Ecto neural progenitor cell (in vitro differentiated cells): ENCODE measurements at places on chromosomes 2 and 18.

DNA sequence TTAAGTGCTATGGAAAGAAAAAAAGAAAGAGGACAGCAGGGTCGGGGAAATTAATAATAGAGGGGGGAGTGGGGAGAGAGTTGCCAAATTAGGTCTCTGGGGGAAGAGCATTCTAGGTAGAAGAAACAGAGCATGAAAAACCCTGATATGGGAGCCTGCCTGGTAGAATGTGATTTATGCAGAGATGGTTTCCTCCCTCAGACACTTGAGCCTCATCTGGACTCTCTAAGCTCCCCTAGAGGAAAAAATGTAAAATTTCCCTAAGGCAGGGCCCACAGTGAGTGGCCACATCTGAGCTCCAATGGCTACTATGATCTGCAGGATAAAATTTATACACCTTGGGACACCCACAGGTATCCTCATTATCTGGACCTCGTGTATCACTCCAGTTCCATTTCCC lies 20.6 kb upstream of the EPAS1 start:
- no peak for DNase-seq

- no peak for DNase-seq
These were observed 11.7 kb downstream of the SLC4A3 start for GRCh38 chr2:219638948-219639755.

DNA sequence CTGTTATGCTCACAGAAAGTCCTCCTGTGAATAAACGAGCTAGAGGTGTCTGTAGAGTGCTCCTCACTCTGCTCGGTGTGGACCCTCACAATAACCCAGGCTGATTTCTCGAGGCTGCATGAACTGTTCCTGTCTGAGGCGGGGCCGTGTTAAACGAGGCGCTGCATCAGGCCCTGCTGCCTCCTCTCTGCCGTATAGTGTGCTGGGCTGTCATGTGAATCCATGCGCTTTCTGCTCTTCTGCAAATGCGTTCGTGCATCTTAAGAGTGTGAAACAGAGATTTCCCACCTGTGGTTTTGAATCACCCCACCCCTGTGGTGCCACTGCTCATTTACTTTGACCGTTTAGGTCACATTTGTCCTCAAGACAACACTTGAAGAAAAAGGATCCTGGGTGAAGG lies 26.2 kb downstream of the TRAF3IP1 start:
- no peak for DNase-seq

- no peak for DNase-seq
These were observed 29.4 kb downstream of the ASAP2 start for GRCh38 chr2:9236045-9236344.

DNA sequence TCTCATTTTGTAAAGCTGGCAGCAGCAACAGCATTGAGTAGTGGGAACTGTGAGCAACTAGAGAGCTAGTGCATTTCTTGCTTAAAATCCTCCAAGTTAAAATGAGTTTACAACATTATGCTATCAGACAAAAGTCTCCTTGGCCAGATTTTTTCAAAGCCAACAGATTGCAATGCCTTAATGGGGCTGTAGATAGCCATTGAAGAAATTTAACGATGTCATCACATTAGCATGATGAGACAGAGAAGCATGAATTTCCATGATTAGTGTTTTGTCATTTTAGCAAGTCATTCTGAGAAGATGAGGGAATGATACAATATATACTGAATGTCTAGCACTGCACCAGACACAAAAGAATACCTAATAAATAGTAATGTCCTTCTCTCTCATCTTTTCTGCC lies 307.5 kb upstream of the REG3G start:
- no peak for DNase-seq

GRCh38 chr2:101398116-101398821 lies 11.0 kb upstream of the CREG2 start:
- no peak for DNase-seq

DNA sequence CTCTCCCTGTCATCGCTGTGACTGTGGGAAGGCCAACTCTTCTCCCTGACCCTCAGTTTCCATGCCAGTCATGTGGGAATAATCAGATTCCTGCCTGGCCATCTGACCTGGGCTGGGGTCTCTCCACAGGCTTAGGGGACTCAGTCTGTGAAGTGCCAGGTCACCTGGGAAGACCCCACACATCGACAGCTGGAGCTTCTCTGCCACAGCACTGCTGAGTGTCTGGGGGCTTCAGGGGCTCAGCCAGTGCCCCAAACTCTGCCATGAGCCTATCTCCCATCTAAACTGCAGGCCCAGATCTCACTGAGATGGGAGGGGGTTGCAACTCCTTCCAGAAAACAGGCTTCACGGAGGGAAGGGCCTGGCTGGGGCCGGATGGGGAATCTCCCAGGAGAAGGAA lies 42.0 kb upstream of the OTOS start:
- DNase-seq, result no peak

- DNase-seq, result peak; percentile 46
These were observed 104.6 kb upstream of the TEX51 start for GRCh38 chr2:126793885-126794613.
